Activated CD4-positive, alpha-beta memory T cell treated with anti-CD3 and anti-CD28 coated beads, Interleukin-2, amount 10 ng/mL, durations not matched to agents 7 days and 5 days (primary cell): ENCODE measurements at places on chromosomes 1 and 21.

DNA sequence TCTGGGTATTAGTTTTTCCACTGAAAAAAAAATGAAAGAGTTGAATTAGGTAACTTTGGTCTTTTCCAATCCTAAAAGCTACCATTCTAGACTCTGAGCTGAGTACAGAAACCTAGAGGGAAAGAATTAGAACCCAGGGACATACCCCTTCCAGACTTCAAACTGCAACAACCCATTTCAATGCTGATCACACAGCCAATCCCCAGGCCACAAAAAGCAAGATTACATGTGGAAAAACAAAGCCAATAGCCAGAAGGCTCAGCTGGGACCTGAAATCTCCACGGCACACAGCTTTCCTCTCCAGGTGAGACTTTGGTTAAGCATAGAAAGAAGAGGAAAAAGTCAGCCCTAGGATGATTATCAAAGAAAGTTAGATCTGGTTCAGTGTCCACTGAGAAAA, 88.8 kb downstream of the JAK1 start:
- peaks cover 71% of the 10 kb centered on the region for H3K36me3 ChIP-seq
- no peak for DNase-seq

DNA sequence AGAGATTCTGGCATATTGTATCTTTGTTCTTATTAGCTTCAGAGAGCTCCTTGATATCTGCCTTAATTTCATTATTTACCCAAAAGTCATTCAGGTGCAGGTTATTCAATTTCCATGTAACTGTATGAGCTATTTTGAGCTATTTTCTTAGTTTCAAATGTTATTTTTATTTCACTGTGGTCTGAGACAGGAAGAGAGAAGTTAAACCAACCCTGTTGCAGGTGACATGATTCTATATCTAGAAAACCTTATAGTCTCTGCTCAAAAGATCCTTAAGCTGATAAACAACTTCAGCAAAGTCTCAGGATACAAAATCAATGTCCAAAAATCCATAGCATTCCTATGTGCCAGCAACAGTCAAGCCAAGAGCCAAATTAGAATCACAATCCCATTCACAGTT, 1644.0 kb upstream of the B3GALT2 start:
- H3K27ac ChIP-seq = no peak overlapping the region
- no peak overlapping the region for H3K4me3 ChIP-seq
- no peaks in the 10 kb centered on the region for H3K27me3 ChIP-seq
- H3K4me1 ChIP-seq = no peaks in the 10 kb centered on the region
- no peak for DNase-seq
- H3K36me3 ChIP-seq = no peaks in the 10 kb centered on the region

DNA sequence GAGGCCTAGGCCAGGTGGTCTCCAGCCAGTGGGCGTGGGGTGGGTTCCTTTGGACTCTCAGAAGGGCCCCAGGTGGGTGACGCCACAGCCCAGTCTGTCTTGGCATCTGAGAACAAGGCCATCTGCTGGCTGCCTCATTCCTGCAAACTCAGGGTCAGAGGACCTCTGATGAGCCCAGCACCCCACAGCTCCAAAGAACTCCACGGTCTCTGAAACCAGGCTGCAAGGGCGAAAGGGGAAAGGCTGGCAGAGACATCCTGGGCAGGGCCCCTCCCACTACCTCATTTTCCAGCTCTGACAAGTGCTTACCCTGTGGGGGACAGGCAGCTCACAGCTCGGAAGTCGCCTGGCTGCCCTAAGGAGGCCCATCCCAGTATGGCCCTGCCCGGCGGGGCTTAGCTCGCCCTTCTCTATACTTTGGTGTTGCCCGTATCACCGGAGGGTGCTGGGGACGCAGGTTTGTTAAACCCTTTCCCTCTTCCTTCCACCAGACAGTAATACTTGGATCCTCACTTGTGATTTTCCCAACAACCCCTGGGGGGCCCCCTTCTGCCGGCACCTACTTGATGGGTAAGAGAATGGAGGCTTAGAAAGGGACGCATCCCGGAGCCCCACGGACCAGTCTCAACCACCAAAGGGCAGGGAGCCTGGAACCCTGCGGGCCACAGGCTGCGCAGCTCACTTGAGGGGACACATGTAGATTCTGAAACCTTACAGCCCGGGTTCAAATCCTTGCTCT, 10.9 kb upstream of the EDN2 start:
- H3K27me3 ChIP-seq = peaks cover 12% of the 10 kb centered on the region
- peak; percentile 34 for DNase-seq
- H3K4me1 ChIP-seq = peaks cover 3% of the 10 kb centered on the region
- no peak overlapping the region for H3K27ac ChIP-seq
- peak overlapping the region; percentile 39 for H3K4me3 ChIP-seq

DNA sequence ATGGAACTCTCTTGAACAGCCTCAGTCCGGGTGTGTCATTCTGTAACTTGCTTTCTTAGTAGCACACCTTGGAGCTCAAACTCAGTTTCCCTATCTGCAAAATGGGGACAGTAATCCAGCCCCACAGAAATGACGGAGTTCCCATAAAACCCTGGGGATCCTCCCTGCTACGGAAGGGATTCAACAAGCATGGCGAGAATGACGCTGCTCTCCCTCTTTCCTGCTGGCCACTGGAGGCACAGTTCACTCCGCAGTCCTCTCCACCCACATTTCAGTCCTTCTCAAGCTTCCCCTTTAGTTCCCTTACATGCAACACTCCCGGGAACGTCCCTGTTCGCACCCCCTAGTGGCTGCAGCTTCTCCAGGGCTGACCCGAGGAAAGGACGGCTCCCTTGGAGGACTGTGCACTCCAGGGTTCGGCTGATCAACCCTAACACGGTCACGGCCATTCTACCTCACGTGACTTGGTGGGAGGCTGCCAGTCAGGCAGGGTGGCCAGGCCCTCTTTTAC, 20.6 kb downstream of the RUNX3 start:
- peaks cover 62% of the 10 kb centered on the region for H3K4me1 ChIP-seq
- peaks cover 79% of the 10 kb centered on the region for H3K36me3 ChIP-seq
- H3K4me3 ChIP-seq = no peak overlapping the region
- H3K27me3 ChIP-seq = no peaks in the 10 kb centered on the region
- no peak for DNase-seq

DNA sequence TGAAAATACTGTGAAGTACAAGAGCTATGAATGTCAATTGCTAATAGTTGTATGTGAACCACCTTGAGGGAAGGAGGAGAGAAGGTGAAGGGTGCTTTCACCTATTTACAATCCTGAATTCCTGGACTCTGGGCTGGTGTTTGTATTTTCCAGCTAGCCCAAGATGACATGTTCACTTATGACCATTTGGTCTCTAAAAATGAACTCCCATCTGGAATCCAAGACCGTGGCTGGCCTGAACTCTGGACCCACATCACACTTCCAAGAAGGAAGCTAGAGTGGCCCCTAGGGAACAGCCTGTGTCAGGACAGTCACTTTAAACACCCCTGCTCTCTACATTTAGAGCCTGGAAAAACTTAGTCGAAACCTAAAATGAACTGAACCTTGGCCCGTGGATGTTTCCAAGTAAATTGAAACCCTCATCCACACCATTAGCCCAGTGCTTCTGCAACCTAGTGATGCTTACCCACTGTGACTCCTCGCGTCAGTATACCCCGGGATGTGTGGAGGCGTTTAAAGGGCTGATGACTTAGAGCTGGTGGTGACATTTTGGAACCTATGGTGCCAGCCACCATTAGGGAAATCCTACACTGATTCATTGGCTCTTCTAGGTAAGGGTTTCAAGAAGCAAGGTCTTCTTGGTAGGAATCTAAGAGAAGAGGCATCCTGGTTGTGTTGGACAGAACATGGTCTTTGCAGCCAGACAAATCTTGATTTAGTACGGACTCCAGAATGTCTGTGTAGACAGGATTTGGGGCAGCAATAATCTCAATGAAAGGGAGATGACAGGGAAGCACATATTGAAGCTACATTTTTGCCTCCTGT, 171.5 kb upstream of the IRF2BP2 start:
- H3K4me3 ChIP-seq = no peak overlapping the region
- H3K27ac ChIP-seq = no peak overlapping the region
- DNase-seq = no peak
- no peaks in the 10 kb centered on the region for H3K4me1 ChIP-seq
- no peaks in the 10 kb centered on the region for H3K27me3 ChIP-seq
- H3K36me3 ChIP-seq = no peaks in the 10 kb centered on the region

GRCh38 chr1:165910764-165911421, 83.5 kb downstream of the UCK2 start:
- H3K27ac ChIP-seq = no peak overlapping the region
- H3K36me3 ChIP-seq = peaks cover 13% of the 10 kb centered on the region
- no peak overlapping the region for H3K4me3 ChIP-seq
- no peak for DNase-seq
- H3K27me3 ChIP-seq = no peaks in the 10 kb centered on the region

- H3K4me3 ChIP-seq = no peak overlapping the region
- H3K36me3 ChIP-seq = peaks cover 5% of the 10 kb centered on the region
- DNase-seq = peak; percentile 59
- H3K27ac ChIP-seq = no peak overlapping the region
These were observed 4.5 kb downstream of the DLGAP3 start for GRCh38 chr1:34924759-34925555.

- H3K27me3 ChIP-seq = peaks cover 29% of the 10 kb centered on the region
- no peak for DNase-seq
These were observed 3.7 kb upstream of the TRIM62 start for GRCh38 chr1:33185541-33185940.
